ENCODE measurements at places on chromosomes 11 and 22.

DNA sequence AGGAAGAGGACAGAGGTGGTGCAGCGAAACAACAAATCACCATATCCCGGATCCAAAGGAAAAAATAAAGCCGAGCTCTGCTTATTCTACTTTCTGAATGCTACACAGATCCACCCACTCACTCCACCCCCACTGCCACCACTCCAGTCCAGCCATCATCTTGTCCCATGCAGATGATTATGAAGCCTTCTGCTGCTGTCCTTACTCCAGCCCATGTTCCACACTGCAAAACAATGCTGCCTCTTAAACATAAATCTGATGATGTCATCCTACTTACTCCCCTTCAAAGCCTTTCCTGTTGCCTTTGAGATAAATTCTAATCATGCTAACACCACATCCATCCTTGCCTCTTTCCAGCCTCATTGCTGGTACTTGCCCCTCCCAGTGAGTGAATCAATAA, 6.5 kb upstream of the DRD2 start:
- no peak for DNase-seq

DNA sequence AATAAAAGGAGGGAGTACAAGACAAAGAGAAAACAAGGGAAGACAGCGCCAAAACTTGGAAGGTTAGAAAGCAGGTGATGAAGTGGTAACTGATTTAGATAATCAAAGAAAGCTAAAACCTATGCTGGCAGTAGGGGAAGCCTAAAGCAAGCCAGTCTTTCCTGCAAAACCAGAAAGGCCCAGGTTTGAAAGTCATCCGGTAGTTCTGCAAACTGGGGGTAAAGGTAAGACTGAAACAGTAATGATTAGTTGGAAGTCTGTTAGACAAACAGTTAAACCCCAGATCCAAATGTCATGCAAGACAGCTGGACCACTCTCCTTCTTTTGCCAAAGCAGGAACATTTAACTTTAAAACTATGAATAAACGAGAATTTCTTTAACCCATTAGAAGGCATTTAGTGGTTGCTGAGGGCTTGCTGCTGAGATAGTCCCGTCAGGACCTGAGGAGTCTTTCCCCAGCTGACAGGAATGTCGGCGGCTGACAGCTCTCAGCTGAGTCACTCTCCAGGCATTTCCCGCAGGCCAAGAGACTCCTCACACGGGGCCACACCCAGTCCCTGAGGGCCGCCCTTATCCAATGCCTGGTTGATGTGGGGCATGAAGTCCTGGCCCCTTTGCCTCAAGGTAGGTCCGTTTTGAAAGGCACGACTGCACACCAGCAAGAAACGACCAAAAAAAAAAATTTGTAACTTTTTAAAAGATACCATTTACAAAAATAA, 36.3 kb upstream of the CFAP300 start:
- no peak for DNase-seq

GRCh38 chr11:34890089-34890488, 26.1 kb downstream of the APIP start:
- DNase-seq: no peak

DNA sequence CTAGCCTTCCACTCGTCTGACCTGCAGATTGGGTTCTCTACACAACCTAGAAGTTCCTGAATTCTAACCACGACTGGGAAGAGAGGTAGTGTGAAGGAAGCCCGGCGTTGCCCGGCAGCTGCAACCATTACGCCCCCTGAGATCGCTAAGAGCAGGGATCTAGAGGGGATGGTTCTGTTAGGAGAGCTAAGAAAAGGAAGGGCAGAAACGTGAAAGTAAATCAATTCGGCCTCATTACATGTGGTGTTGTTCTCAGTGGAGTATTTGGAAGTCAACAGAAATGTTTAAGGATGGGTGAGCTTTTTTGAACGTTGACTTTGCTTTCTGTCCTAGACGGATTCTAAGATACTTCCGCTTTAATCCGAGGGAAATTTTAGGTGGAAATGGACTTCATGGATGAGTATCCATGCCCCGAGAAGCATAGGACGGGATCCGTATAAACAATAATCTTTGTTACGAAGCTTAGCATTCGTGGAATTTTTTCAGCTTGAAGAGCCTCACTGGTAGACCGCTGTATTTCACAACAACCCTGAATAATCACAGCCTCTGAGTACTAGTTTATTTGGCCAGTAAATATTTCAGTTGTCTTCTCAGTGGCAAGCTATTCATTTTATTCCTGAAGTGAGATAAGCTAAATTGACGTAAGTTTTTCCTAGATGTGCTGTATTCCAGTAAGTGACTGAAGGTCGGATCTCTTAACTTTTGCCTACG, 629 bp downstream of the ATP5MG start:
- no peak for DNase-seq

DNA sequence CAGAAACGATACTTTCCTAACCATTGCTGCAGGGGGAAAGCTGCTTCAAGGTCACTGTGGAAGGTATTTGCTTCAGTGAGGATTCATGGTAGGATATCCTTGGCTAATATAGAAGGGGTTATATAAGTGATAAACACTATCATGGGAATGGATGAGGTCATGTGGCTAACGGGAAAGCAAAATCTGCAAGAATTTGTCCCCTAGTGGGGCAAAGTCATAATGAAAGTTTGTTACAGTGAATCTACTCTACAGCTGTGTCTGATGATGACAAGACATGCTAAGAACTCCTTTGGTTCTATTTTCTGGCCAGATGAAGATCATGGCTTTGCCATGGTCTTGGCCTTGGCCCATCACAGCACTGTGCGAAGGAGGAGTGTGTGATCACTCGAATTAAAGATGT, 13.8 kb downstream of the MMP20 start:
- DNase-seq: no peak

DNA sequence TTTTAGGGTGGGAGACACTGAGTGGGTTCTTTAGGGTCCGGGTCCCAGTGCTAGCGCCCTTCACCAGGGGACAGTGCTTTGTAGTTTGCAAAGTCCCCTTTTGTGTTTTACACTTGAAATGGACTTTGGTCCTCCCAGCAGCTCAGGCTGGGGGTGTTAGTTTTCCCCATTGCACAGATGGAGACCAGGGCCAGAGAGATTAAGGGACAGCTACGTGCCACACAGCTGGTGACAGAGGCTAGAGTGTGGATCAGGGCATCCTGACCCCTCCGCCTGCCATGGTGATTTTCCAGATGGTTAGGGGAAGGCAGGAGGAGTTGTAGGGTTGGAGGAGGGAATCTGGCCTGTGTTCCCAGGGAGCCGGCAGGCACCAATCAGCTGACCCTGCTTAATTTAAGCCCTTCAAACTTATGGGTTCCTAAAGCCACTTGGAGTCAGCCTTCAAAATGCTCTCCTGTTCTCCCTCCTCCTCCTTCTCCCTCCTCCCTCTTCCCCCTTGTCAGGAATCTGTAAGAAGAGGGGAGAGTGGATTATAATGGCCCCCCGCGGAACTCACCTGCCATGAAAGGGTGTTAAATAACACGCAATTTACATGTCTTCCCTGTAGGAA, 22.5 kb upstream of the MPPED1 start:
- no peak for DNase-seq

DNA sequence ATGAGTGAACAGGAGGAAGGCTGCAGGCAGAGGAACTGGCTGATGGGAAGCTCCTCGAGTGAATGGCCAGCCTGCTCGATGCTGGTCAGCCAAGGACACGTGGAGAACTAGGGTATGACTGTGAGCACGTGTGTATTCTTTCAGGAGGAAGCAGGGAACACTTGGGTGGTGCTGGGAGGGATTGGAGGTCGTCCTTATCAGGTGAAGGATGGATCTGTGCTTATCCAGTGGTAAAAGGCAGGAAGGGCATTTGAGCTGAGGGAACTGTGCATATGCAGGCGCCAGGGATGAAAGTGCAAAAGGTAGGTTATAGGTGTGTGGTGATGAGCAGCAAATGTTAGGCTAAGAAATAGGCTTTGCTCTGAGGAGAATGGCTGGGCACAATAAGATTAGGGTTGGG, 9.7 kb upstream of the SLCO2B1 start:
- DNase-seq: no peak

GRCh38 chr22:39148727-39149535, 3.5 kb downstream of the CBX7 start:
- DNase-seq: no peak

- no peak for DNase-seq
These were observed 36.4 kb downstream of the DKK3 start for GRCh38 chr11:11971906-11972547.

- DNase-seq: no peak
These were observed 15.5 kb upstream of the ST3GAL4 start for GRCh38 chr11:126339863-126340434.

GRCh38 chr22:39942439-39943230, 17.6 kb upstream of the TMA7B start:
- no peak for DNase-seq

- no peak for DNase-seq
These were observed 177.4 kb downstream of the JRKL start for GRCh38 chr11:96567176-96567575.

DNA sequence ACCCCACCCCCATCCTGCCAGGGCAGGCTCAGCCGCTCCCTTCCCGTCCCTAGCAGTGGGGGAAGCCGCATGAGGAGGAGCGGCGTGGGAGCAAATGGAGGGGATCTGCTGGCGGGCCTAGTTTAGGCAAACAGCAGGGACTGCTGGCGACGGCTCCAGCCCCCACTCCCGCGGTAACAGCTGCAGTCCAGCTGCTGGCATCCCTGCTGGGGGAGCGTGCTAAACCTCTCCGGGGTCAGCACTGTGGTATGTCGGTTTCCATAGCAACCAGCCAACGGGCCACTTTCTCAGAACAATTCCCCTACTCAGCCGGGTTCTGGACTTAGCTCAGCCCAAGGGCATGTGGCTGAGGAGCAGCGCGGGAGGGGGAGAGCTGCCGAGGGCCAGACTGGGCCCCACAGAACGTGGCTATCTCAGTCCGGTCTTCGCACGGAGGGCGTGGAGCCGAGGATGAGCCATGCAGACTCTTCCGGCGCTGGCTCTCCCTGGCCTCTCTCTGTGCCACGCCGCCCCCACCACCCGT, 98.8 kb downstream of the PKNOX2 start:
- no peak for DNase-seq

- DNase-seq: no peak
These were observed 4.2 kb upstream of the MPEG1 start for GRCh38 chr11:59216641-59217564.

DNA sequence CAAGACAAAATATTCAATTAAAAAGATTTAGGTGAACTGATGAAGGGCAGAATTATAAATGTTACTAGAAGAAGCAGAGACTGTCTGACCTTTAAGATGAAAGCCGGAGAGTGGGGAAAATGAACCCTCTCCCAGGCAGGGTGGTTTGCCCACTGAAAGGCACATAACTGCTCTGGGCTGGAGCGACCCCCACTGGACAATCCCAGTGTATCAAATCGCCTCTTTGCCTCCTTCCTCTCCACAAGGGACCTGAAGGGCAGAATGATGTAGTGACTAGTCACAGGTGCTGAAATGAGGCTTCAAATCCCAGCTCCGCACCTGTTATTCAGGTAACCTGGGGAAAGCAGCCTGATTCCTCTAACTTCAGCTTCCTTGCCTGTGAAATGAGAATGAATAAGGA, 69.0 kb downstream of the EFCAB6 start:
- DNase-seq: no peak

DNA sequence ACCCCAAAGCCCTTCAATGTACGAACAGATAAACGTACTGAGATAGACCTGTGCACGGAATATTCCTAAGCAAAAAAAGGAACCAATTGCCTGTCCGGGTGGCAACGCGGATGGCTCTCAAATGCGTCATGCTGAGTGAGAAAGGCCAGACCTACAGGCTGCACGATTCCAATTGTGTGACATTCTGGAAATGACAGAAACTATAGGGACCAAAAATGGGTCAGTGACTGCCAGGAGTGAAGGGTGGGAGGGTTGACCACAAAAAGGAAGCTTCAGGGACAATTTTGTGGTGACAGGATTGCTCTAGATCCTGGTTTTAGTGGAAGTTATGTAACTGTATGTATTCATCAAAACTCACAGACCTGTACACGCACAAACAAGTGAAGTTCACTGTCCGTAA, 24.0 kb upstream of the SYT8 start:
- DNase-seq: no peak

- peak; percentile 31 for DNase-seq
These were observed 28.8 kb upstream of the CPT1A start for GRCh38 chr11:68870470-68870869.

- DNase-seq: no peak
These were observed 20.2 kb downstream of the KREMEN1 start for GRCh38 chr22:29093030-29093429.

DNA sequence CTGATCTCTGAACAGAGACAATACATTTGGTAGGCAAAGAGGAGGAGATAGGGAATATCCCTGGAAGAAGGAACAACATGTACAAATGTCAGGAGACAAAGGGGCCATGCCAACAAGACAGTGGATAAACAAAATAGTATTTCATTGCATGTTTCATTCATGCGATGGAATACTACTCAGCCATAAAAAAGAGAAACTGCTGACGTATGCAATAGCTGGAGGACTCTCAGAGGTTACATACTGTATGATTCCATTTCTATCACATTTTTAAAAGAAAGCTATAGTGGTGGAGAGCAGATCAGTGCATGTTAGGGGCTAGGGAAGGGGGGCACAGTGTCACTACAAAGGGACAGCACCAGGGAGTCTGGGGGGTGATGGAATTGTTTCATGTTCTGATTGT, 572.9 kb upstream of the CADM1 start:
- no peak for DNase-seq

DNA sequence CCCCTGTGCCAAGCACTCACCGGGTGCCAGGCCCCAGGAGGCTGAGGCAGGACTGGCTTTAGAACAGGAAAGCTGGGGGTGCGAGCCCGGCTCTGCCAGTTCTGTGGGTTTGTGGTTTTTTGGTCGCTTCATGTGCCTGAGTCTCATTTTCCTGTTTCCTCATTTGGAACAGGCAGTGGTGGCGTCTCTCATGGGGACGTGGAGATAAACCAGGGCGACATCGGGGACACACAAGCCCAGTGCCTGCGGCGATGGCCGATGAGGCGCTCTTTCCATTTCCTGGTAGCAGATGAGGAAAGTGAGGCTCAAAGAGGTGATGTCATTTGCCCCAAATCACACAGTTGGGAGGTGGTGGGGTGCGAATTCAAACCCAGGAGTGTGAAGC, 20.8 kb upstream of the CHKA start:
- DNase-seq: no peak

GRCh38 chr11:121418625-121419114, 33.4 kb upstream of the SORL1 start:
- DNase-seq: no peak

GRCh38 chr11:92330114-92330513, 105.5 kb downstream of the FAT3 start:
- DNase-seq: no peak

DNA sequence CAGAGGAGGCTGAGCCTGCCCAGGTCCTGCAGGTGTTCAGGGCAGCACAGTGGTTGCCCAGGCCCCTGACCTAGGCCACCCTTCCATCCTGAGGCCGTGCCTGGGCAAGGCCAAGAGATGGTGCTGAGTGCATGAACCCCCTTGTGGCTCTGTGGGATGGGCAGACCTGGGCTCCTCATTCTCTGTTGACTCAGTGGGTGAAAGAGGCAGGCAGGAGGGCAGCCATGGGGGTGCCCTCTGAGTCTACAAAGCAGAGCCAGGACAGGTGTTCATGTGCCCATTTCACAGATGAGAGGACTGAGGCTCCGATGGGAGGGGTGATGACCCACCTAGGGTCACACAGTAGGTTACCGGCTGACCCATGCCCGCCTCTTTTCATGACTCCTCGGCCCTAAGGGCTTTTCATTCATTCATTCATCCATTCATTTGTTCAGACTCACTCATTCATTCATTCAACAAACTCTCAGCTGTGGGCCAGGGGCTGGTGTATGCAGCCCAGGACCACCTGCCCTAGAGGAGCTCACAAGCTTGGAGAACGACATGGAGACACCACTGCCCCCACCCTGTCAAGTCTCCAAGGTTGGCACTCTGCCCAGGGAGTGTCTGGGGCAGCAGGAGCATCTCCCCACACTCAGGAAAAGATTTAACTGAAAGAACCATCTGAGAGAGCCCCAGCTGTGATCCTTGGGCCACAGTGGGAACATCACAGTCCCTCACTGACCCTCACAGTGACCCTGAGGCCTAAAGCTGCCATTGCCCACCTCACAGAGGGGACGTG, 40.5 kb downstream of the IGLL5 start:
- peak; percentile 0 for DNase-seq

Measured in NCI-H1105 treated with DMSO at 0.1 percent for 48 hours (cell line).